Mesothelial cell of epicardium (in vitro differentiated cells): ENCODE measurements at places on chromosomes 5 and 9.
A peak's percentile ranks its signal among the peaks of the same experiment; 100 is the strongest.

GRCh38 chr9:115262477-115262876 is 144.5 kb upstream of the TNC start:
- DNase-seq, result peak; percentile 46
- no peaks in the 10 kb centered on the region for H3K27me3 ChIP-seq
- H3K27ac ChIP-seq, result peak overlapping the region; percentile 37
- H3K36me3 ChIP-seq, result no peaks in the 10 kb centered on the region
- H3K4me3 ChIP-seq, result no peak overlapping the region
- peaks cover 32% of the 10 kb centered on the region for H3K4me1 ChIP-seq

DNA sequence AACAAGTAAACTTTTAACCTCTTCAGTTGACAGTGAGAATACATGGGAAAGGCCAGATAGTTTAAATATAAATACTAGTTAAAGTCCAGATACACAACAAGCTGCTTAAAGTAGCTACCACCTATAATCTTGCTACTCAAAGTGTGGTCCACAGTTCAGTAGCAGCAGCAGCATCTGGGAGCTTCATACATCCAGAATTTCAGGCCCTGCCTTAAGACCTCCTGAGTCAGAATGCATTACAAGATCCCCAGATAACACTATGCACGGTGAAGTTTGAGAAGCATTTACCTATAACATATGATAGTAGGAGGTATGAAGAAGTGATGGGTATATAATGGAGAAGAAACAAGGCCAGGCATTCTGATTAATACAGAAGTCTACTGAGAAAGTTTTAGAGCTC is 244.5 kb downstream of the EFNA5 start:
- no peak for DNase-seq
- peaks cover 62% of the 10 kb centered on the region for H3K4me1 ChIP-seq
- H3K27me3 ChIP-seq, result no peaks in the 10 kb centered on the region
- H3K4me3 ChIP-seq, result no peak overlapping the region
- peak overlapping the region; percentile 61 for H3K27ac ChIP-seq

DNA sequence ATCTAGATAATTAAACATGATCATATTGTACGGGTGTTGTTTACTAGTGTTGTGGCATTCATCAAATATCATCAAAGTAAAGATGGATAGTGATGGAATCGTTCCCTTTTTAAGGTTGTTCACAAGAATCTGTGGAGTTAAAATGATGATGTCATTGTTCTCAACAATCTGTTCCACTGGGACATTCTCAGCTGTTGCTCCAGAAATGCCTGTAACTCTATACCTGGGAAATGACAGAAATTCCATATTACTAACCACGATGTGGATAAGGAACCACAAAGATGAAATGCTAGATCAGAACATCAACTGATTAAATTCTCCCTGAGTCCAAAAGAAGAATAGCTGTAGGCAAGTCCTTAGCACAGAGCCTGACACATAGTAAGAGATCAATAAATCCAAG is 38.0 kb downstream of the RIGI start:
- no peaks in the 10 kb centered on the region for H3K4me1 ChIP-seq
- H3K4me3 ChIP-seq, result no peak overlapping the region
- no peak overlapping the region for H3K27ac ChIP-seq

DNA sequence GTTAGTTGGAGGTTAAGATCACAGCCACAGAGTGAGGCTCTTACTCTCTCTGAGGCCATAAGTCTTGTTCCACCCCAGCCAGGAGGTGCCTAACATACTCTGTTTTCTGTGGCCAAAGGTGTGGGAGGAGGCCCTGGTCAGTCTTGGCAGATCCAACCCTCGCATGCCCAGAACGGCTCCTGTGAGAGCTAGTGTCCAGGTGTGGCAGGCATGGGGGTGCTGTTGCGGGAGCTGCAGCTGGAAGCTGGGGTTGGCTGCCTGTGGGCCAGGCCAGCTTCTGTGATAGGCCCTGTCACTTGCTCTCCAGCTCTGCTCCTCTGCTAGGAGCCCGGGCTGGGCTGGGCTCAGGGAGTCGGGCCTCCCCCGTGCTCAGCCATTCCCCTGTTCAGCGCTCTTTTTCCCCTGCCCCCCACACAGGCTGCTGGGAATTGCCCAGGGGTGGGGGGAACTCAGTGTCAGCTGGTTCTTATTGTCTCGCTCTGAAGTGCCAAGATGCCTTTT is 31.6 kb downstream of the IER5L start:
- peaks cover 17% of the 10 kb centered on the region for H3K36me3 ChIP-seq
- DNase-seq, result no peak
- peak overlapping the region; percentile 97 for H3K27ac ChIP-seq
- no peaks in the 10 kb centered on the region for H3K27me3 ChIP-seq
- peaks cover 48% of the 10 kb centered on the region for H3K4me1 ChIP-seq
- H3K4me3 ChIP-seq, result peak overlapping the region; percentile 35

DNA sequence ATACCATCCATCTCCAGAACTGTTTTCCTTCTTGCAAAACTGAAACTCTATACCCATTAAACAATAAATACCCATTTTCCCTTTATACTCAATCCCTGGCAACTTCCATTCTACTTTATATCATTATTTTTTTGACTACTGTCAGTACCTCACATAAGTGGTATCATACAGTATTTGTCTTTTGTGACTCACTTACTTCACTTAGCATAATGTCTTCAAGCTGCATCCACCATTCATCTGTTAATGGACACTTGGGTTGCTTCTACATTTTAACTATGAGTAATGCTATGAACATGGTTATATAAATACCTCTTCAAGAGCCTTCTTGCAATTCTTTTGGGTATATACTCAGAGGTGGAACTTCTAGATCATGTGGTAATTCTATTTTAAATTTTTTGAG is 11.6 kb upstream of the TYRP1 start:
- H3K36me3 ChIP-seq, result peaks cover 5% of the 10 kb centered on the region
- DNase-seq, result no peak
- H3K27ac ChIP-seq, result peak overlapping the region; percentile 8

GRCh38 chr5:145378226-145378625 is 456.9 kb downstream of the PRELID2 start:
- no peak overlapping the region for H3K4me3 ChIP-seq
- no peaks in the 10 kb centered on the region for H3K27me3 ChIP-seq
- no peak overlapping the region for H3K27ac ChIP-seq

DNA sequence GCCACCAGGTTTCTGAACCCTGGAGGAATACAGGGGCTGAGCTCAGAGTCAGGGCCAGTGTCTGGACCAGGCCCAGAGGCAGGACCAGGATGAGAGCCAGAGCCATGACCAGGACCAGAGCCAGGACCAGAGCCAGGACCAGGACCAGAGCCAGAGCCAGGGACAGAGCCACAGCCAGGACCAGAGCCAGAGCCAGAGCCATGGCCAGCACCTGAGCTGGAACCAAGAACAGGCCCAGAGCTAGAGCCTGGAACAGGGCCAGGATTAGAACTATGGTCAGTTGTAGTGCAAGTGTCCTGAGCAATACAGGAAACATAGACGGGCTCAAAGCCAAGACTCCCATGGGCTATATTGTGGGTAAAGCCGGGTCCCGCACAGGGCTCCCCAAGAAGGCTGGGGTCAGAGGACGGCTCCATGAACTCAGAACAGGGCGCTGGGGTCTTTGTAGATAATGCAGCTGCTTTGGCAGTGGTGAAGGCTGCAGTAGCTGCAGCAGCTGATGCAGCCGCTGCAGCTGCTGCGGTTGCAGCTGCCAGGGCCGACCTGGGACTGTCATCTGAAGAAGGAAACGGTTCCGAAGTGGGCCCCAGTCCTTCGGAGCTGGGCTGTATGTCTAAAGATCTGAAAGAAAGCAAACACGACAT is 559 bp downstream of the SPAG8 start:
- H3K36me3 ChIP-seq, result peaks cover 7% of the 10 kb centered on the region
- peak overlapping the region; percentile 92 for H3K27ac ChIP-seq
- peaks cover 29% of the 10 kb centered on the region for H3K4me1 ChIP-seq
- no peaks in the 10 kb centered on the region for H3K27me3 ChIP-seq
- DNase-seq, result no peak

- H3K27me3 ChIP-seq, result no peaks in the 10 kb centered on the region
- peaks cover 17% of the 10 kb centered on the region for H3K36me3 ChIP-seq
- DNase-seq, result no peak
- H3K4me3 ChIP-seq, result no peak overlapping the region
Observed at GRCh38 chr5:112720576-112720975, 17.1 kb upstream of the APC start.

- peaks cover 9% of the 10 kb centered on the region for H3K4me1 ChIP-seq
- H3K27me3 ChIP-seq, result no peaks in the 10 kb centered on the region
- H3K36me3 ChIP-seq, result no peaks in the 10 kb centered on the region
- no peak overlapping the region for H3K4me3 ChIP-seq
- no peak for DNase-seq
Observed at GRCh38 chr9:26800322-26800721, 92.3 kb downstream of the CAAP1 start.

DNA sequence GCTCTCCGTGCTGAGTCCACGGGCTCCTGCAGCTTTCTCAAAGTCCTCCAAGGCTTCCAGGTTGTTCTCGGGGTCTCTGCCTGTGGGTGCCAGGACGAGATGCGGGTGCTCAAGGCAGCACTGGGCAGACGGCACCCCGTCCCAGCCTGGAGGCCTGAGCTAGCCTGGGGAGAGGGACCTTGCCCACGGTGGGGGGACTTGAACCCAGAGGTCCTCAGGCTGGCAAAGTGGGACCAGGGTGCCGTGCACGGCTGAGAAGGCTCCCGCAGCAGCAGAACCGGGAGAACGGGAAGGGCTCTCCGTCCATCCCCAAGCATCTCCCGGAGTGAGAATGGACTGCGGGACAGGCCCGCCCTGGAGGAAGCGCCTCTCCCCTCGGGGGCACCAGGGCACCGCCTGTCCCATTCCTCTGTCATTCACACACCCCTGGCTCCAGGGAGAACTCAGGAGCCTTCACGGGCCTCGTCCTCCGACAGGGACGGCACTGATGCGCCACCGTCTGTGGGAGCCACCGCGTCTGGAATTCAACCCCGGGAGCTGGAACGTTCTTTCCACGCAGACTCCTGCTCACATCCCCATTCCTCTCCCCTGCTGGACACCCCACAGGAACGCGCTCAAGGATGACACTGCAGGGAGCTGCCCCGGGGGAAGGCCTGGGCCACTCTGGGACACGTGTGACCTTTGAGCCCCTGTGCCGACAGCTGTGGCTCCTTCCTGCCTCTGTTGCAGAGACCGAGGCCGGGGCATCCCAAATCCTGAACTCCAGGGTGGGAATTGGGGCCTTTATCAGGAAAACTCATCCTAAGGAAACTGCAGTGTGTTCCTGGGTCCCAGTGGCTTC is 16.3 kb upstream of the OBP2B start:
- no peak overlapping the region for H3K27ac ChIP-seq
- no peak overlapping the region for H3K4me3 ChIP-seq
- H3K27me3 ChIP-seq, result peaks cover 19% of the 10 kb centered on the region
- H3K4me1 ChIP-seq, result peaks cover 7% of the 10 kb centered on the region

DNA sequence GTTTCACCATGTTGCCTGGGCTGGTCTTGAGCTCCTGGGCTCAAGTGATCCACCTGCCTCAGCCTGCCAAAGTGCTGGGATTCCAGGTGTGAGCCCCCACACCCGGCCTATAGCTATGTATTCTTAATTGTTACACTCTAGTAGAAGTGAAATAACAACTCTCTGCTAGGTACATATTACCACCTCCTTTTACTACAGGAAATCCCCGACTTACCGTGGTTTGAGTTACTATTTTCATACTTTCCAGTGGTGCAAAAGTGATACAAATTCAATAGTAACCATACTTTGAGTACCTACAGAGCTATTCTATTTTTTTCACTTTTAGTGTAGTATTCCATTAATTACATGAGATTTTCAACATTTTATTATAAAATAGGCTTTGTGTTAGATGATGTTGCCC is 719 bp downstream of the ARL14EPL start:
- H3K27ac ChIP-seq, result no peak overlapping the region
- peaks cover 3% of the 10 kb centered on the region for H3K4me1 ChIP-seq
- H3K27me3 ChIP-seq, result peaks cover 7% of the 10 kb centered on the region
- H3K4me3 ChIP-seq, result no peak overlapping the region

GRCh38 chr9:89484475-89485404 is 13.2 kb downstream of the SEMA4D start:
- H3K36me3 ChIP-seq, result peaks cover 6% of the 10 kb centered on the region
- H3K27me3 ChIP-seq, result no peaks in the 10 kb centered on the region
- H3K4me3 ChIP-seq, result no peak overlapping the region
- peaks cover 3% of the 10 kb centered on the region for H3K4me1 ChIP-seq
- no peak overlapping the region for H3K27ac ChIP-seq

GRCh38 chr5:61619777-61620518 is 287.9 kb downstream of the ZSWIM6 start:
- no peak overlapping the region for H3K27ac ChIP-seq
- peaks cover 13% of the 10 kb centered on the region for H3K4me1 ChIP-seq
- no peaks in the 10 kb centered on the region for H3K27me3 ChIP-seq
